ENCODE measurements at places on chromosomes 5 and 9. TPM values are rescaled to one million over a fixed set of nuclear protein-coding genes. Genes with fewer than 3 reads are reported as not detected.
A peak's percentile ranks its signal among the peaks of the same experiment; 100 is the strongest.

DNA sequence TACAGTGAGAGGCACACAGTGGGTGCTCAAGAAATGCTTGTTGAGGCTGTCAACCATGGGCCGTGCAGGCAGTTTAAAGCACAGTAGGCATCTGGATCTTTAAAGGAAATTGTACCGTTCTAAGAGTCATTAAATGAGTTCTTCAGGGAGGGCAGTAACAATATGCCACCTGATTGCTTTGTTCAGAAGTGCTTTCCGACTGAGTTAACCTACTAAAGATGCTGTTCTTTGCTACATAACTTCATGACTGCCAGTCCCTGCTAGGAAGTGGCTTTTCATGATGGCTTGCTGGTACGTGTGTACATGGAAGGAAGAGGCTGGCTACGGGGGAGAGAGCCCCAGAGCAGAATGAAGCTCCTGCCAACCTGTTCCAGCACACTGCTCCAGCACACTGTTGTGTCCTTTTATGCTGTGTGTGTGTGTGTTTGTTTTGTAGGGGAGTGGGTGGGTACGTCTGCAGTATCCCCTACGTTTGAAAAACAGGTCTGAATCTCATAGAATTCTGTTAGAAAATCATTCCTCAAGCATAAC is 41.9 kb upstream of the PPP2R2B start:
- no peak for DNase-seq

GRCh38 chr9:69147041-69147834 is 26.8 kb upstream of the TJP2 start:
- no peak for DNase-seq

DNA sequence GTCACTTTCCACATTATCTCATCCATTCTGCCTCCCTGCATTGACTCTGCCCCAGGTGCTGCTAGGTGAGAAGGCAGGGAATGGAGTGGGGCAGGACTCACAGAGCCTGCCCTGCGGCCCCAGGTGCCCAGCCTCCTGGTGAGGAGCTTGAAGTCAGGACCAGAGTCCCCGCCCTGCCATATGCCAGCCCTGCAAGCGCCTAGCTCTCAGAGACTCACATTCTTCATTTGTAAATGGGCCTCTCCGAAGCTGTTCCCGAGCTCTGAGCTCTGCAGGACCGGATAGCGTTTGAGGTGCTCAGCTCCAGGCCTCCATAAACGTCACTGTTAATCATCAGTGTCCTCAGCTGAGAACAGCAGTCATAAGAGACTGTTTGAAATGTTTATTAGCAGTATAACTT is 75.1 kb upstream of the STXBP1 start:
- DNase-seq = no peak

- no peak for DNase-seq
These were observed 4.9 kb upstream of the PRUNE2 start for GRCh38 chr9:76910861-76911260.

GRCh38 chr5:61461417-61461816 is 129.4 kb downstream of the ZSWIM6 start:
- peak; percentile 57 for DNase-seq

DNA sequence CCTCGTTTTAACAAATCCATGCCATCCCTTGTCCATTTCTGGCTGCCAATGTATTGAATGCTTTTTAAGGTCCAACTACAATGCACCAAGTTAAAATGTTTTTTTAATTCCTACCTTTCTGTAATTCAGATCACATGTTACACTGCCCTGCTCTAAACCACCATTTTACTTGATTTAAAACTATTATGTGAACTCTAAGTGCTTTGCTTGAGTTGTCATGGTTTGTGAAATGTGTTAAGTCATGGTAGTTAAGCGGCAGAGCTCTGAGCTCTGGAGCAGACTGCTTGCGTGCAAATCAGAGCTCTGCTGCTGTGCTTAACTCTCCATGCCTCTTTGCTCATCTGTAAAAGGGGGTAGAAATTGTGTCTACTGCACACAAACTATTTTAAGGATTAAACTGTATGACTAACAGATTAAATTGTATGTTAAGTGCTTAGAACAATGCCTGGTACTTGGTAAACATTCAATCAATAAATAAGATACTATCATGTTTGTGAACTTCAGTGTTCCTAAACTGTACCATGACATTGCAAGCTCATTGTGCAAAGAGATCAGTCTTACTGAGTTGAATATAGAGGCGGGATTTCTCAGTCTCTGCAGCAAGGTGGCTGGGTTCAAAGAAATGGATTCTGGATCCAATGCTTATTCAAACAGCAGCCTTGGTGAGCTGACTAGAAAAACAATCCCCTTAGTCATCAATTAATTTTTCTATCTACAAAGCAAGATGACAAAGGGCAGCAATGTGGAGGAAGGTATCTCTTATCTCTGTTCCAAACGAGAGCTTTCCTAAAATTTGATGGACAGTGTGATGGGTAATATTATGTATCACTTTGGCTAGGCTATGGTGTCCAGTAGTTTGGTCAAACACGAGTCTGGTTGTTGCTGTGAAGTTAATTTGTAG is 16.1 kb upstream of the CMBL start:
- DNase-seq = peak; percentile 75

DNA sequence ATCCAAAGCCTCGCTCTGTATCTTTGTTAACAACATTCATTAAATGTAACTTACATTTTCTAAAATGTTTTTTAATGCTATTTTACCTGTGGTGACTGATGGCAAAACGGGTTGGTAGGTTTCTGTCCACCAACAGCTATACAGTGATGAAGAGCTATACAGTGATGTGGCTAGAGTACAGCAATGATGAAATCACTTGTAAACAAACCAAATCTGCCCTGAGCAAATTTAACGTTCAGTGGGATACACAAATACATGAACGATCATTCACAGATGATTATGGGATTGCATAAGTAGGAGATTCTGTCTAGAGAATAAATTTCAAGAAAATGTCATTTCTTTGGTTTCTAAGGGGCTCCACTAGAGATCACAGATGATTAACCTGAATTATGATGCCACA is 132.7 kb downstream of the MPDZ start:
- no peak for DNase-seq

GRCh38 chr5:158135682-158136179 is 276.8 kb upstream of the CLINT1 start:
- no peak for DNase-seq

- DNase-seq = no peak
These were observed 130.7 kb upstream of the NTRK2 start for GRCh38 chr9:84538879-84539278.

GRCh38 chr9:114884787-114885452 is 45.5 kb downstream of the TNFSF8 start:
- peak; percentile 95 for DNase-seq

DNA sequence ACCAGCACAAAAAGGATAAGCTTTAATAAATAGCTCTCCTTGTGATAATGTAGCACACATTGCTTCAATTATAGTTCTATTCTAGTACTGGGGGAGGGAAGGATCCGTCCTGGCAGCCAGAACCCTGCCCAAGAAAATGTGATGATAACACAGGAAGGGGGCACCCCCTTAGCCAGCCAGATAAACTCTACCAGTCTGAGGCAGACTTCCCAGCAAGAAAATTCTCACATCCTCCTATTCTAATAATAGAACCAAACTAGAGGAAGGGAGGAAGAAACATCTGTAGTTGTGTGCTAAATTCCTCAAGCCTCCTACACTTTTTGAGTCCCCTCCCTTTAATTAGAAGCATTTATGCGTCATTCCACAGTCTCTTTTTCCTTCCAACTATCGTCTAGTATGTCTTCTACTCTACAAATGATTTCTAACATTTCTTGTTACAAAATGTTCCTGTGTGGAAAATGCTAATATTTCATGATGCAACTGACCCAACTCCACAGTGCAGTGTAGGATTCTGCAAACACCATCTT is 261.0 kb downstream of the SEMA5A start:
- peak; percentile 11 for DNase-seq

NDUFAF2 gene
- 19.5 TPM for total RNA-seq
